ENCODE measurements at places on chromosomes 6 and 20. TPM values are rescaled to one million over a fixed set of nuclear protein-coding genes. Genes with fewer than 3 reads are reported as not detected.

Gene ADGRB3
- total RNA-seq = under 0.01 TPM

Gene RAB32
- total RNA-seq = 277 TPM

Gene CFAP61
- not detected for total RNA-seq

Gene RIMS1
- 29.5 TPM for total RNA-seq

Gene CLDN20
- total RNA-seq = not detected

Gene HRH3
- not detected for total RNA-seq

Gene B3GAT2
- under 0.01 TPM for total RNA-seq

Gene NINL
- 11.8 TPM for total RNA-seq

Gene GFOD1
- 5.0 TPM for total RNA-seq

Gene SLC22A16
- not detected for total RNA-seq

GRCh38 chr20:2871111-2871465, 2.2 kb upstream of the PTPRA start:
- no peak for DNase-seq

DNA sequence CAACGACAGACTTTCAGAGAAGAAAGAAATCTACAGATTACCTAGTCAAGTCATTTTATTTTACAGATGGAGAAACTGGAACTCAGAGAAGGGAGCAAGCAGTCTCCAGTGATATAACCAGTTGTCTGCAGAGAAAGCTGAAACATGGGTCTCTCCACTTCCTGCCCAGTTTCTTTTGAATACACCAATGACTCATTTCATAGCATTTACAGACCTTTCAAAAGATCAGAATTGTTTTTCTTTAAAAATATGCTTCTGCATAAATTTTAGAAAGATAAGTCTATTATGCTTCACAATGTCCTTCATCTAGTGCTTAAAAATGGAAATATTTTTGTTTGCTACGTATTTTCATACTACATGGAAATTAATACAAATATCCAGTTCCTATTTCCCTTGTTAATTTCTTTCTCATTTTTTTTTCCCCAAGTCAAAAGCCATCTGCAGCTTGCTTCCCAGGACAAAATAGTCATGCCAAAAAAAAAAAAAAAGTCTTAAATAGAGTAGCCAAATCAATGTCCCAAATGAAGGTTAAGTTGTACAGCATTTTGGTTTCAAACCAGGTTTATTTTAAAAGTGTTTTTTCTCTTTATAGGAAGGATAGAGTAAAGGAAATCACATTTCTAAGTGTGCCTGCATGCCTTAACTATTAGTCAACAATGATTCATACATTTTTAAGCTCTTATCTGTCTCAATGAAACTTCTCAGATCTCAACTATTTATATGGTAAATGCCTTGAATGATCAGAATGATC, 36.9 kb downstream of the ARHGAP18 start:
- DNase-seq = peak; percentile 93

DNA sequence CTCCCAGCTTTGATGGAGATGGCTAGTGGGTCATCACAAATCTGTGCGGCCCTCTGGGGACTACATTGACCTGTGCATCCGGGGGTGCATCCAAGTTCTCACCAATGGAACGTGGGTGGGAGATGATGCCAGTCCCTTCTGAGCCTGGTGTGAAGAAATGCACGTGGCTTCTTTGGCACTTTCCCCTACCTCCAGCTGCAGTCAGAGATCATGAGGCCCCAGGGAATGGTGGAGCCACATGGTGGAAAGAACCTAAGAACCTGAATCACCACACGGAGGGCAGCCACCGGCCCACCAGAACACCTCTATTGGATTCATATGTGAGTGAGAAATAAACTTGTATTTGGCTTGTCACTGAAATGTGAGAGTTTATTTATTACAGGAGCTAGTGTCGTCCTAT, 9.9 kb upstream of the CDKN1A start:
- DNase-seq = no peak

- peak; percentile 23 for DNase-seq
Observed at GRCh38 chr6:161161889-161162624, 111.8 kb downstream of the AGPAT4 start.

GRCh38 chr6:135465307-135465706, 32.2 kb downstream of the AHI1 start:
- no peak for DNase-seq

DNA sequence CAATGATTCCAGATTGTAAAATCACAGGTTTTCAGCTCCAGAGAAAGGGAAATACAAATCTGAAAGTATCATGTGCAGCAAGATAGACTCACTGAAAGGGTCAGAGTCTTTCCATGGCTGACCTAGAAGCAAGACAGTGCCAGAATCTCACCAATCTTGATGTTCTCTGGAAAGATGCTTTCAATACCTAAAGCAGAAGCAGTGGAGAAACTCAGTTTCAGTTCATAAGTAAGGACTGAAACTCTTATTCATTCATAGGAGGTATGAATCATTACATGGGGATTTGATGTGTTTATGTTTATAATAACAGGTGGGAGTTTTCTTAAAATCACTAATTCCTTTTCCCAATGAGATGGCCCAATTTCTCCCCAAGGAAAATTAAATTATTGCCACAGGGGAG, 42.5 kb downstream of the SLC2A12 start:
- no peak for DNase-seq

DNA sequence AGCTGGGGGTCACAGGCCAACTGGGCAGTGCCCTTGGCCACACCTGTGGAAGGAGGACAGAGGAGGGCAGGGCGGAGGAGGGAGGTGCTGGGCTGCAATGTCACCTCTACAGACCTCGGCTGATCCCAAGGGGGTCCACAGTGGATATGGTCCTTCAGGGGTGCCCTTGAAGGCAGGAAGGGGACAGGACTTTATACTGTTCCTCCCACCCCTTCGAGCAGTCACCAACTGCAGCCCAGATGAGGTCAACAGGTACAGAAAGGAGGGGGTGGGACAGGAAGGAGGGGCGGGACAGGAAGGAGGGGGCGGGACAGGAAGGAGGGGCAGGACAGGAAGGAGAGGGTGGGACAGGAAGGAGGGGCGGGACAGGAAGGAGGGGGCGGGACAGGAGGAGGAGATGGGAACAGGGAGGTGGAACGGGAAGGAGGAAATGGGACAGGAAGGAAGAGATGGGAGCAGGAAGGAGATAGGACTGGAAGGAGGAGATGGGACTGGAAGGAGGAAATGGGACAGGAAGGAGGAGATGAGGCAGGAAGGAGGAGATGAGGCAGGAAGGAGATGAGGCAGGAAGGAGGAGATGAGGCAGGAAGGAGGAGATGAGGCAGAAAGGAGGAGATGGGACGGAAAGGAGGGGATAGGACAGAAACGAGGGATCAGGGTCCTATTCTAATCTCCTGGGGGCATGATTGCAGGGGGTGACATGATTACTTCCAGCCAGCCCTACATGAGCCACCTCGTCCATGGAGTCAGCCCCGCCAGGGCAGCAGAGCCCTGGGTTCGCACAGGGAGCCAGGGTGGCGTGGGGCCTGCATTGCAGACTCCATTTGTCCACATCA, 19.4 kb upstream of the MRGBP start:
- peak; percentile 28 for DNase-seq

DNA sequence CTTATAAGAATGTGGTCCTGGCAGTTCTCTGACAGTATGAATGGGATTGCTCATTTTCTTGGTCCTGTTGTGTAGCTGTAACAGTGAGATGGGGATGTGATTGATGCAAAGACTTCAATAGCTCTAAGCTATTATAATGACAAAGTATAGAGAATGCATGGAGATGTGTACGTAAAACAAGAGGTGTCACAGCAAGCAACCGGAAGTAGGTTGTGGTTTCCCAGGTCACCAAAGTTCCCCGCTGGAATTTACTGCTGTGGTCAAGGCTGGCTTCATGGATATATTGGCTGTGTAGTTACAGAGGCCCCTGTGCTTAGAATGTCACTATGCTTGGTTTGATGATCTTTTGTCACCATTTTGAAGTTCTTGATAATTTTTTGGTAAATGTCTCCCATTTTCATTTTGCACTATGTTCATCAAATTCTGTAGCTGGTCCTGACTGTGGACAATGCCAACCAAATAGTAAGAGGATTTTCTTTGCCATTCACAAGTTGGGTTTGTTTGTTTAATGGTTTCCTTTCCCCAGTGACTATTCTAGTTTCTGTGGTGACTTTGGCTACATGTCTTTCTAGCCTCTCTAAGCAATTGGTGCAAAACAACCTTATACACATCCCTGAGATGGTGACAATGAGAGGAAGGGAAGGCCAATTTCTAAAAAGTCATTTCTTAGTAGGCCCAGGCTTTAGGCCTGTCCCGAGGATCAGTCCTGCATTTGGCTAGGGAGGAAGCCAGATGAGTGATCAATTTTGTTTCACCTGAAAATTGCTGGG, 10.5 kb downstream of the DNAH8 start:
- no peak for DNase-seq

DNA sequence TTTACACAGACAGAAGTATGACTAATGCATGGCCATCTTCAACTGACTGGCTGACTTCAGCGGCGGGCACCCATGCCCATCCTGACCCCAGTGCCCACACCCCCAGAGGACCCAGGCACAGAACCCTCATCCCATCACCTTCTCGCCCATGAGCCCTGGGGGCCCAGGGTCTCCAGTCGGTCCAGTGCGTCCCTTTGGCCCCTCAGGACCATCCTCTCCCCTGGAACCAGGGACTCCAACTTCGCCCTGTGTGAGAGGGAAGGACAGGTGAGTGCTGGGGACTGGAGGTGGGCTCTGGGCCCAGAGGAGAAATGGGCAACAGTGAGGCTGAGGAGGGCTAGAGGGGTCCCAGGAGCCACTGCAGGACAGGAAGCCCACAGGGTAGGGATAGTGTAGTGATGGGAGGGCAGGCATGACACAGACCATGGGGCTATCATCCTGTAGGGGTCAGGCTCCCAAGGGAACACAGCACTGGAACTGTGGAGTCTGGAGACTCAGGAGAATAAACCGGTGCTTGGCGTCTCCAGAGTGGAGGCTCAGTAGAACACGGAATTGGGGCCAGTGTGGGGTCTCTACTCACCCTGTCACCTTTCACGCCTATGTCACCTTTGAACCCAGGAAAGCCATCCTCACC, 16.7 kb downstream of the COL11A2 start:
- DNase-seq = no peak

GRCh38 chr6:134647861-134648260, 302.0 kb downstream of the ALDH8A1 start:
- DNase-seq = no peak

GRCh38 chr6:90186637-90187371, 109.8 kb downstream of the BACH2 start:
- DNase-seq = no peak

GRCh38 chr6:89596484-89596883, 42.1 kb downstream of the LYRM2 start:
- DNase-seq = no peak

DNA sequence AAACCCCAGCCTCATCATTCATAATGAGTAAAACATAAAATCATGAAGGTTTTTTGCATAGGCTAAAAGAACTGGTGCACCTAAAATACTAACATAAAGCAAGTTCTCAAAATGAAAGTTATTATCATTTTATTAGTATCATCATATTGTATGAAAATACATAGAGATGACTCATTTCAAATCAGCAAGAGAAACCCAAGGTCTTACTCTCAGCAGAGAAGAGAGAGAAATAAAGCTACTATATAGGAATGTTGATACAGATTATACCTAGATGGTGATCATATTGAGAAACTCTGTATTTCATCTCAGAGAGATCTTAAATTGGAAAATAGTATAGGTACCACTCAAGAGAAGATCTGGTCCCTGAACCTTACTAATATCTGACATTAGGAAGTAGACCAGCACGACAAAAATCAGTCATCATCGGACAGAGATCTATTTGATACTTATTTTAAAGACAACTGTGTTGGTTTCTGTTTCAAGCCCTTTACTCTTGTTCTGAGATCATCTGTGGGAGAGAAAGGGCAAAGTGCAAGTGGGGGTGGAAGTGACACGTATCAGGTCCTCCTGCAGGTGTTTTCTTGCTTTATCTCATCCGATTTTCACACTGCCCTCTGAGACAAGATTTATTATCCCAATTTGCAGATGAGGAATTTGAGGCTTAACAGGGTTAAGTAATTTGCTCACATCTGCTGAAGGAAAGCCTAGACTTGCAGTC, 532.3 kb downstream of the MAFB start:
- DNase-seq = no peak
